ENCODE measurements at places on chromosomes 5 and 9.

DNA sequence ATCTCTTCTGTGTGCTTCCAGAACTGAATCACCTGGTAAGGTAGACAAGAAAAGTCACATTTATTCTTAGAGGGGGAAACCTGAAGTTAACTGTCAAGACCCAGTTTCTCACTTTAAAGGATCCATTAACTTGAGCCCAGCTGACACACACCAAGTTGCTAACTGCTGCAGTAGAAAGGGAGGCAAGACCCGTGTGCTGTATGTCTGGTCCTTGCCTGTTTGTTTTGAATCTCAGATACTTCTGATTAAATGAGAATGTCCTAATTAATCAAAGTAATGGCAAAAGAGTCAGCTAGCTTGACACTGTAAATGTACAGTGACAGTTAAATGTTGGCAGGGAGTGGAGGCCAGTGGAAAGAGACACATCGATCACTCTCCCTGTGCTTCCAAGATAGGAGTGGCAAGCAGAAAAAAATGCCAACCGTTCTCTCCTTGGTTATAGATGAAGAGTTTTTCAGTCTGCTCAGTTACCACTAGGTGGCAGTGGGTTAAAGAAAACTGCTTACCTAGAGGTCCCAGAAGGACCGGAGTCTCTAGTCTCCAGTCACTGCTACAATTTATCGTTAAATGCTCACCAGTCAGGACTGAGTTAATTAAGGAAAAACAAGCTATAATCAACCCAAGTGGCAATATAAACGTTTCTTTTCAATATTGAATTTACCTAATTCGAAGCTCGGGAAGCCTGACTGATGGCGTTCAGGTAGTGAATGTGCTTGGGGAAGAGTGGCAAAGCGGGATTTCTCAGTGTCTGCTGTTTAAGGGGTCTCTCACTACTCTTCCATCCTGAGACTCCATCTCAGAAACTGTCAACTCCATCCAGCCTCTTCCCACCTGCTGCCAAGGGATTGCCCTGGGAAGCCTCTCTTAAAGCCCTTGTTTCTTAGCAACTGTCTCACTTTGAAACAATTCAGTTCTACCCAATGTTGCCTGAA lies 18.4 kb downstream of the LSM11 start:
- DNase-seq, result no peak

- DNase-seq, result no peak
Measured at GRCh38 chr9:93650448-93650847, 74.1 kb downstream of the PHF2 start.

GRCh38 chr5:171858303-171858702 lies 72.7 kb downstream of the SMIM23 start:
- no peak for DNase-seq

- no peak for DNase-seq
Measured at GRCh38 chr5:153030755-153031725, 459.4 kb upstream of the GRIA1 start.

All from stimulated activated CD8-positive, alpha-beta memory T cell treated with anti-CD3 and anti-CD28 coated beads, Interleukin-2, amount 100 ng/mL, for 1 hour (primary cell).